ENCODE measurements at places on chromosomes 7 and 10.

DNA sequence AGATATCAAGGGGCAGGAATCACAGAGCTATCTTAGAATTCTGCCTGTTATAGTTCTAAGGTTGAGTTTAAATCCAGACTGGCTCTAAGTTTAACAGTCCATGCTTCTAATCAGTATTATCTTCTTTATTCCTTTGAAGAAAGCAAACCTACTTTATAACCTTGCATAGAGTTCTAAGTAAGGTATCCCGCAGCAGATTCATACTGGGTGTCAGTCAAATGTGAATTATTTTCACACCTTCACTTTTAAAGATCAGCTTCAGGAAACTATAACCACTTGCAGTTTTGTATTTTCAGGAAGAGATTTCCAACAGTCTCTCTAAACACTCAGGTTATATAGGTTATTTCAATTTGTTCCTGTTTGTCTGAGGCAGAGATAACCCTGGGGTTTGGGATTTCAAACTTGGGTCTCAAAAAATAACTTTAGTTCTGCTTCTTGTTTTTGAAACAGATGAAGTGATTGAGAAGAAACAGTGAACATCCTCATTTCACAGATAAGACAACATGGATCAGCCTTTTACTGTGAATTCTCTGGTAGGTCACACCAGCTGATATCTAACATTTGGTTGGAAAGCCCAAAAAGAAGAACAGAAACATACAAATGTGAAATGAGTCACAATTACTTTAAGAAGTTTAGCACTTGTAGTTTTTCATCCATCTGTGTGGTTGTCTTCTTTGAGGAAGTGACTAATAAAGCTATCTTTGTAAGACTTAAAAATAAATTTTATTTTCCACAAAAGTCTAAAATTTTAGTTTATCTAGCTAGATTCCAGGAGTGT, 21.4 kb downstream of the STAMBPL1 start:
- no peak for DNase-seq

DNA sequence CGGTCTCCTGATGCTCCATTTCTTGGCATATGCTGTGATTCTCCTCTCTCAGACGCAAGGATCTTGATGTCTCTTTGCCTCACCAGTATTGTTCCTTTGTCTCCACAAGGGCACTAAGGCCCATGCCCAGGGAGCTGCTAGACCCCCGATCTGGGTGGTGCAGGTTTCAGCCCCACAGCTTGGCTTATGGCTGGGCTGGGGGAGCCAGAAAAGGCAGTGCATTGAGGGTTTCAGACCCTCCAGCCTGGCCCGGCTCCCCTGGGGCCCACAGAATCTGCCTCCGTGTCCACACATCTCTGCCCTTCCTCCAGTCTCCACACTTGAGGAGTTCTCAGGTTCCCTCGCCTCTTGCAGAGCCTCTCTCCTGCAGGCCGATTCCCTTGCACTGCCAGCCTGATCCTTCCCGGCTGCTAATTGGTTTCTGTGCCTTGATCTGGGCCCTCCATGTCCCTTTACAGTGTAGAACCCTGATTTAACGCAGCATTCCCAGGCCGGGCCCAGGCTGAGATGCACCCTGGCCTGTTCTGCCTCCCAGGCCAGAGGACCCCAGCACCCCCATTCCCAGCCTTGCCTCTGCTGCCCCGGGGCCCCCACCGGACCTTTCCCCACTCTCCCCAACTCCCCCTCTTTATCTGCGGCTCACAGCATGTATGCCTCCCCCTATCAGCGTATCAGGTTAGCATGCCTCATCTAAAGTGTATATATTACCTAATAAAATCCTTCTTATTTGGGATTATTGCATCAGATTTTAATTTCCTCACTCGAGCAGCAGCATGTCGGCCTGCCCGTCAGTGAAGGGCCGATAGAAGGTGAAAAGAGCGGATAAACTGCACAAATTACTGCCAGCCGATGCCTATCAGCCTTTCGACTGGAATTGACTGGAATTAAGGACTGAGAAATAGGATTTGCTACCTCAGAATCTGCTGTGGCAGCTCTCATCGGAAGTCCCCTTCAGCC, 145.7 kb downstream of the C10orf105 start:
- DNase-seq, result no peak

DNA sequence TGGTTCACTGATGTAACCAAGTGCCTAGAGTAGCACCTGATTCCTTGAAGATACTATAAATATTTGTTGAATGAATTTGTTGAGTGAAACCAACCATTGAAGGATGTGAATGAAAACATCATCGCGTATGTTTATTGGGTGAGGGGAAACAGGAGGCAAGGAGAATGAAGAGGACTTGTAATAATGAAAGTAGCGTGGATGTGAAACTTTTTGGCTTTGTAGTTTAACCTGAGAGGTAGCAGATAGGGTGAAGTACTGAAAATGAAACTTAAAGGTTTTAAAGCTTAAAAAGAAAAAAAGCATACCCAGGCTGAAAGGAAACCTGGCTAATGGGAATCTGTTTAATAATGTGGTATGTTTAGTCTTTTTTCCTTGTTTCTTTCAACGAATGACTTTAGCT, 5.2 kb downstream of the CCNY start:
- peak; percentile 48 for DNase-seq

GRCh38 chr7:54864663-54865062, 105.7 kb upstream of the SEC61G start:
- DNase-seq, result no peak

DNA sequence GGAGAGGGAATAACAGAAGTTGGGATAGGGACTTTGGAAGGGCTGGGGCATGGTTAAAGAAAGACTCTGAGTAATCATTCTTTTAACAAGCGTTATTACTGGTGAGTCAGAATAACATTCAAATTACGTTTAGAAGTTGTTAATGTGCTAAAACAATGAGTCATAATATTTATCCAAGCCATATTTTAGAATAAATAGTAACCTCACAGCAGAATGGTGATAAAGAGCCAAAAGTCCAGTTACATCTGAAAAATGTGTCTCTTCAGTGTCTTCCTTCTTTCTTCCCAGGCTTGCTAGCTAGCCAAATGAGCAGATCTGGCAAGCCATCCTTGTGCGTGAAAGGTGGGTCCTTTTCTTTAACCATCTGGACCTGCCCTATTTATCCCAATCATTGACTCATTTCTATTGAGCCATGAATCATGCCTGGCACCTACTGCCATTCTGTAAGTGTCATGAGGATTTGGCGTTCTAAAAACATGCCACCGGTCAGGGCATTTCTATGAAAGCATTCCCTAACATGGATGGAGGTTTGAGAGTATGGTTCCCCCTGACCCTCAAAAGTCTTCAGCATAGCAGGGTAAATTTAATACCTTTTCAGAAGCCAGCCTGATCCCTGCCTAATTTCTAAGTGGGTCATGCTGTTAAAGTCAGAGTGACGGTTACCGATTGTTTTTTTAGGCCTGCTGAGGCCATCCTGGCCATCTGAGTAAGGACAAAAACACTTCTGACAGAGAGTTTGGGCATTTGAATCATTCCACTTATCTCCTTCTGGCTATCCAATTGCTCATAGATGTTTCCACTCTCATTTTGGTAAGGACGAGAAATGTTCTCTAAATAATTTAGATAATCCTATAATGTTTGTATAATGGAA, 26.9 kb downstream of the MYPN start:
- DNase-seq, result no peak

DNA sequence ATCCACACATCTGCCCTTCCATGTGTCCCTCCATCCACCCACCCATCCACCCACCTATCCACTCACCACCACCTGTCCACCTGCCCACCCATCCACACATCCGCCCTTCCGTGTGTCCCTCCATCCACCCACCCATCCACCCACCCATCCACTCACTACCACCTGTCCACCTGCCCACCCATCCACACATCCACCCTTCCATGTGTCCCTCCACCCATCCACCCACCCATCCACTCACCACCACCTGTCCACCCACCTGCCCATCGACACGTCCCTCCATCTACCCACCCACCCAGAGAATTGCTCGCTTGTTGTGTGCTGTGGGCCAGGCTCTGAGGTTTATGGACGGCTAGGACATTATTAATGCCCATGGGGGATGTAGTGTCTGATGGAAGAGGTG, 500.2 kb downstream of the DNAJB6 start:
- DNase-seq, result no peak

Data from CD4-positive, alpha-beta T cell treated with Interleukin-17A for 1 hour (primary cell).